ENCODE measurements at places on chromosomes 11 and 22.

DNA sequence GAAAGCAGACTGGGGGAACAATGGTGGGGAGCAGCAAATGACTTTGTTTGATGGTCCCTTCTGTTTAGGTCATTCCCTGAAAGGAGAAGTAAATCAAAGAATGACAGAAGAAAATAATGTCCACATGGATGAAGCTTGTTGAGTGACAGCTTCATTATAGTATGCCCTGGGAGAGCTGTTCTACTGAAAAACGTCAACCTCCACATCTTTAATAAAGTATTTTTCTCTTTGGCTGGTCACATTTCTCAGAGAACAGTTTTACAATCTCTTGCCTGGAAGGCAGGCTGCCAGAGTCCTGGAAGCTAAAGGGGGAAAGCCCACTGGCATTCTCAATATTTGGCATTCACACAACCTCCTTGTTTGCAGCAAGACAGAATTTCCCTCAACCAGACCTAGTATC, 287.9 kb downstream of the SWAP70 start:
- DNase-seq: no peak

DNA sequence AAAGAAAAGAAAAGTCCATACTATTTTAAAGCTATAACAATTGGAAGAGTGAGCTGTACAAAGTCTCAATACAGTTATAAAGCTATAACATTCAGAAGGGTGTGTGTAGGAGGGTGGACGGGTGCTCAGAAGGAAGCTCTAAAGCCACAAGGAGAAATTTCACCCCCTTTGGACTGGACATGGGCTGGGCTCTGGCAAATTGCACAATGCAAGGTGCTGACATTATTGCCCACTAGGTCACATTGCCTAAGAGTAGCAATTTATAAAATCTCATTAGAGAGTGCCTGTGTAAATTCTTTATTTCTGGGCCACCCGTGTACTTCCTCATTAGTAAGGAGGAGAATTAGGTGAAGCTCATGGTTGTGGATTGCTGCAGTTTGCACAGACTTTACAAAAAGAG, 5.7 kb upstream of the APOBEC3A start:
- DNase-seq: no peak

- no peak for DNase-seq
Measured at GRCh38 chr11:102204174-102204573, 93.9 kb downstream of the YAP1 start.

DNA sequence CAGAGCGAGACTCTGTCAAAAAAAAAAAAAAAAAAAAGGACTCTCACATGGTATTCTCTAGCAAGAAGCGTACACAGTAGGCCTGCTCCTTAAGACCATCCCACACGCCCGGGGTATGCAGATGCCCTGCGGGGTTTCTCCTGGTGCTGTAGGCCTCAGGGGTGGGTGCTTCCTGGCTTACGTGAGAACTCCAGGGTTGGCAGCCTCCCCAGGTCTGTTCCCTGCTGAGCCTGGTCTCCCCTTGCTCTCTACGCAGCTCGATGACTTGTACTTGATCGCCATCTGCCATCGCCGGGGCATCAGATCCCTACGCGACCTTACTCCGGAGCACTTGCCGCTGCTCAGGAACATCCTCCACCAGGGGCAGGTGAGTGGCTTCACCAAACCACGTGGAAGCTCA, 12.4 kb upstream of the ST3GAL4 start:
- DNase-seq: no peak

Measured in caudate nucleus (tissue), 63 donors.